Amygdala (tissue), 56 donors: ENCODE measurements at places on chromosomes 4 and X.

- DNase-seq = no peak
These were observed 27.2 kb downstream of the TAPT1 start for GRCh38 chr4:16199093-16199492.

DNA sequence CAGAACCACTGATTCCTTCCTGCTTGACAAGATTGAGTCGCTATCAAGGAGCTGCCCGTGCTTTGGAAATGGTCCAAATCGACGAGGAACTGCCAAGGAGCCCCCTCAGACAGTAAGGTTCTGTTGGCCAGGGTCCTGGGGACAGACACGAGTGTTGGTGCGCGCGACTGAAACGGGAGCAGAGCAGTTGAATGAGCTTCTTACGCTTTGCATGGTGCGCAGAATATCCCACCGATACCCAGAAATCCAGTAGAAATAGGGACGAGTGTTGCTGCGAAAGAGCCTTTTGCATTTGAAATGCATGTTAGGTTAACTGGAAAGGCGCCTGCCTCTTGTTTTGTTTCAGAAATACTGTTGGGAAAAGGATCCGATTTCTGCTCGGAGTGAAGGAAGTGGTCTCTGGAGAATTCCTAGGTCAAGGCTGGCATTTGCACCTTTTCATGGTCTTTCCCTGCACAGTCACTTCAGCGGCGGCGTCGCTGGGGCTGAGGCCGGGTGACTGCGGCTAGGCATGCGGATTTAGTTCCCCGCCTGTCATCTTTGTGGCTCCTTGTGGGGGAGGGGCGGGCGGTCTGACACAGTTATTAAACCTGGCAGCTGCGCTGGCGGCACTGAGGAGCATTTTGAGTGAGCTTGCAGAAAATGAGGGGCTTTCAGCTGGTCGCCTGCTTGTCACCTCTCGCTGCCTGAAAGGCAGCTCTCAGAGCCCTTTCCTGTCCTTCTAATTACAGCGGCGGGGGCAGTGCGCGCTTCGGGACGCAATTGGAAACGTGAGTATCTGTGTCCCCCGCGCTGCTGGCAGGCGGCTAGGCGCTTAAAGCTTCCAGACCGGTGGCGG is 51.5 kb upstream of the TRIM2 start:
- no peak for DNase-seq

GRCh38 chr4:96173756-96174155 is 333.9 kb downstream of the PDHA2 start:
- no peak for DNase-seq

DNA sequence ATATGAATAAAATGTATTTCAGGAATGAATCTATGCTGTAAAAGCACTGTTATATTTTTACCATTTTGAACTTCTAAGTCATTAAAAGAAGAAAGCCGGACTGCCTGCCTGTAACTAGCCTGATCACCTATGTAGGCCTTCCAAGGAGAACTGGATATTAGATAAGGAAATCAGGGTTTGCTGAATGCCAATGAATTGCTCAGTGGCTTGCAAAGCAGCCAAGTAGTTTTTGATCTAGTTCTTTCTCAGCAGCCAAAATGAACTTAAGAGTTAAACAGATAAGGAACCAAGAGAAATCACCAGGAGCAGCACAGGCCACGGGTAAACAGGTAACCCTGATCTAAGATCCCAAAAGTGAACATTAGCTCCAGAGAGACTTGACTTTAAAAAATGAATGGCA is 3.3 kb downstream of the ANXA5 start:
- DNase-seq = no peak

DNA sequence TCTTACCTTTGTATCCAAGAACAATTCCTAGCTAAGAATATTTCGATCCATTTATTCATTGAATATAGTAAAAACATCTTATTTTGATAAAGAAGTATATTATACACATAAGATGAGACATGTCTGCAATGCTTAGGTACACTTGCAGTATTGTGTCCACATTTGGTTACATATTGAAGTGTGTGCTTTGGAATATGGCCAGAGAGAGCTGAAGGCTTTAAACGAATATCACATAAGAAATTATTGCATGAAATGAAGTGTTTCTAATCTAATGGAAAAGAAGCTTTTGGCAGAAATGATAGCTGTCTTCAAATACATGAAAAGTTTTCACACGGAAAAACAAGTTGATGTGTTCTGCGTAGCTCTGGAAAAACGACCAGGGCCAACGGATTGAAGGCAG is 516.1 kb upstream of the ZFP42 start:
- DNase-seq = no peak

GRCh38 chr4:11299016-11299415 is 129.7 kb downstream of the HS3ST1 start:
- no peak for DNase-seq

- no peak for DNase-seq
These were observed 29.3 kb downstream of the PIGG start for GRCh38 chr4:528296-528695.

DNA sequence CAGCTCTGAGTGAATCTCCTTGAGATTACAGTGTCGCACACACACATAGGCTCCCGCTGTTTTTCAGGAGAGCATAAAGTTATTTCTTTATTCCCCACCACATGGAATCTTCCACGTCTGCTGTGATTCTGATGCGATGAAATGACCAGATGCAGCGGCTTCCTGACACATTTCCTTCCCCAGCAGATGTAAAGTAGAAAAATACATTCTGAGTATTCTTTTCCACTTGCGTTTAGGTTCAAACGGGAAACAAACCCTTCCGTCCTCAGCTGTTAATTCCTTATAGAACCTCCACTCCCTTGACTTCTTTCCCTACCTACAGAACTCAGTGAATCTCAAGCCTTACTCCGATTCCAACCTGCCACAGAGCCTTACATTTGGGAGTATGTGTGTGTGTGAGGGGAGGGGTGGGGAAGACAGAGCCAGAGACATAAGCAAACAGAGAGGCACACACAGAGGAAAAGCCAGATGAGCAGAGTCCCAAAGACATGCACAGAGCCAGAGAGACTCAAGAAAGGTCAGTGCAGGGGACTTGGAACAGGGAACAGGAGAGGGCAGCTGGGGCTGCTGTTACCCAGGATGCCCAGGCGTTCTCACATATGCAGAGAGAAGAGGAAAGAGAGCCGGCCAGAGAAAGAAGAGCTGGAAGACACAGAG is 47.3 kb downstream of the SETD7 start:
- DNase-seq = no peak
